ENCODE measurements at places on chromosomes 7 and 10.

- no peak for DNase-seq
These were observed 9.8 kb upstream of the CYP2C18 start for GRCh38 chr10:94673614-94674321.

GRCh38 chr7:121126801-121127534 lies 138.5 kb downstream of the CPED1 start:
- no peak for DNase-seq

GRCh38 chr10:14535457-14536130 lies 204.9 kb upstream of the FRMD4A start:
- no peak for DNase-seq

GRCh38 chr7:136998495-136998894 lies 130.0 kb downstream of the CHRM2 start:
- DNase-seq: no peak

GRCh38 chr7:79284211-79284610 lies 169.3 kb downstream of the MAGI2 start:
- no peak for DNase-seq

DNA sequence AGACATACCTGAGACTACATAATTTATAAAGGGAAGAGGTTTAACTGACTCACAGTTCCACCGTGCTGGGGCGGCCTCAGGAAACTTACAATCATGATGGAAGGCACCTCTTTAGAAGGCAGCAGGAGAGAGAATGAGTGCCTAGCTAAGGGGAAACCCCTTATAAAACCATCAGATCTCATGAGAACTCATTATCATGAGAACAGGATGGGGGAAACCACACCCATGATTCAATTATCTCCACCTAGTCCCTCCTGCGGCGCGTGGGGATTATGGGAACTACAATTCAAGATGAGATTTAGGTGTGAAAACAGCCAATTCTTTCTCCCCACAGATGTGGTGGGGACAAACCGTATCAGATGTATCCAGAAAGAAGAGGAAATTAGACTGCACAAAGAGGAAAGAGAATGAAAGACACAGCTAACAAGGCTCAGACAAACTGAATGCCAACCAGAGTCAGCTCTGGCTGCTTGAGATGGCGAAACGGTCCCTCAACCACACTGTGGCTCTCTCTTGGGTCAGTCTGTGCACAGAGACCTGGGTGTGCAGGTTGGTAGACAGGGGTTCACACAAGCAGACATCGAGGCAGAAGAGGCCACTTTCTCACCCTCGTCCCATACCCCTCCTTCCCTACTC lies 375.6 kb downstream of the SFMBT2 start:
- DNase-seq: peak; percentile 53
